ENCODE measurements at places on chromosomes 12 and 14.

DNA sequence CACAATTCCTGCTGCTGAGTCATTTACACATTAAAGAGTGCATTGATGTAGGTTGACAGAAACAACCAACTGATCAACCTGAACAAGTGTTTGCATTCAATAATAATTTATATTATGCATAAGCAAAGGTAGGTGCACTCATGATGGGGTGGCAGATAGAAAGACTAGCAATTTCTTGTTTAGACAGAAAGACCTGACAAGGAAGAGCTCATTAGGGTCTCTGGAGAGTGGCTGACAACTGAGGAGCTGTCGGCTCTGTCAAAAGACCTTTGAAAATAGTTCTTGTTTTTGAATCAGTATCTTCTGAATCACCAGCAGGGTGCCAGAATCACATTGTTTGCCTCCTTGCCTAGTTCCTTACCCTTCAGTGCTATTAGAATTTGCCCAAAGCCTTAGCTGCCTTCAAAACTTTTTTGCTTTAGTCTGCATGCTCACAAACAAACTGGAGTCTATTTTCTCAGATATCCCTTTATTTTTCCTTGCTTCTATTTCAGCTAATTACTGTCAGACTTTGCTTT lies 234.7 kb downstream of the BTG1 start:
- DNase-seq, result no peak

- no peak for DNase-seq
These were observed 24.5 kb downstream of the SSH1 start for GRCh38 chr12:108832730-108833354.

DNA sequence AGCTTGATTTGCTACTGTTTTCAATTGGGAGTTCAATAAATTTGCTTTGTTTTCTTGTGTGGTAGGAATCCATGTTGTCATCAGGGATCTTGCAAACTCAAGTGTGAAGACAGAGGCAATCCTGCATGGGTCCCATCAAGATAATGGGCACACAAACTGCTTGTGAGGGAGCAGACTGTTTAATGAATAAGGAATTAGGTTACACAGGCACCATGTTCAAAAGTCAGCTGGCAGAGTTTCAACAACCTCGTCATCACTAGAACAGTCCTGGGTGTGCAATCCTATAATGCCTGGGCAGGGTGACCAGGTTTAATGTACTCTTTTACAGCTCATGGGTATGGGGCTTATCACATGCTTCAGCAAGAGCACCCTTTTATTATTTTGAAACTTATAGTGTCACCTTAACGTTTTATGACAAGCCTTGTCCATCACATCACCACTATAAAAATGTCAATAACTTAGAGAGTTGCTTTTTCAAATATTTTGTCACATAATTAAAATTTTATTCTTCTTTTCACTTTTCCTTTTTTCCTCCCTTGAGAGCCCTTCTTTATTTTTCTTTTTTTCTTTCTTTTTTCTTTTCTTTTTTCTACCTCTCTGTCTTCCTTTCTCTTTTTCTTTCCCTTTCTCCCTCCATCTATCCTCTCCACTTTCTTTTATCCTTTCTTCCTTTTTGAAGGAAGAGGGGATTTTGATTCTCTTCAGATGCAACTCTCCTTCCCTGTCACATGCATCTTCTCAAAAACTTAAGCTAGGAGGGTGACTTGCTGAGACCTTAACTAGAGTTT lies 252.2 kb upstream of the ATP2B1 start:
- DNase-seq, result peak; percentile 7

DNA sequence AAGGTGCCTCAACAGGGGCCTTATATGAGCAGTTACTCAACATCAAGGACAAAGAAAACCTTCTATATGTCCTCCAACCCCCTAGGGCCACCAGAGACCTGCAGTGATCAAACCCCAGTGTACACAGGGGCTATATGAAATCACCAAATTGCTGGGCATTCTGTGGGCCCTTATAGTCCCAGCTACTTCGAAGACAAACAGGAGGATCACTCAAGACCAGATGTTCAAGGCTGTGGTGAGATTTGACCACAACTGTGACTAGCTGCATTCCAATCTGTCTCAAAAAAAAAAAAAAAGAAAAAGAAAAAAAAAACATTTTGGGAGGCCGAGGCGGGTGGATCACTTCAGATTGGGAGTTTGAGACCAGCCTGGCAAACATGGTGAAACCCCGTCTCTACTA lies 51.0 kb upstream of the PRB2 start:
- DNase-seq, result no peak

DNA sequence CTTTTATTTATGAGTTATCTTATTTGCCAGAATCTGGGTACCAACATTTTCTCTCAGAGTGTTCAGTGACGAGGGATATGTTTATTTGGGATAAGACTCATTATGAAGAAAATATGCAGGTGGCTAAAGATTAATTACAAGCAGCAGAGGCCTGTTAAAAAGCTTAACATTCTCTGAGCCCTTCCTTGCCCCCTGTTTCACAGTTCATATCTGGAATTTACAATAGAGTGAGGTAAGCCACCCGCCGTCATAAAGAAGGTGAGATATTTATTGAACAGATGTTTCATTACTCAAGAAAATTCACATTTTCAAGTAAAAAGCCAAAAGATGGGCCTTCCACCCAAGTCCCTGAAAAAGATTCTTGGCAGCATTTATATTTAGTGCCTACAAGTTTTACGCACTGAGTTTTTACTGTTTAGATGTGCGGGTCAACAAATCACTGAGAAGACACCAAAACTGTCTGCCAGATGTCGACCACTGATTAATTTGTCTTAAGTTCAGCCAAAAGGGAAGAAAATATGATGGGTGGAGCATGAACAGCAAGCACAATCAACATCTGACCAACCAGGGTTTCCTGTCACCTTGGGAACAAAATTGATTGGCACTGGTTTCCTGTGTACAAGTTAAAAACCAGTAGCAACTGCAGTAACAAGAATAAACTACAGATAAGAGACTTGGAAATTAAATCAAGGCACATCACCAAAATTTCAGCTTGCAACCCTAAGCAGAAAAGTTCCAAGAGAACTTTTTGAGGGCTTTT lies 85.5 kb upstream of the PTPRB start:
- no peak for DNase-seq

DNA sequence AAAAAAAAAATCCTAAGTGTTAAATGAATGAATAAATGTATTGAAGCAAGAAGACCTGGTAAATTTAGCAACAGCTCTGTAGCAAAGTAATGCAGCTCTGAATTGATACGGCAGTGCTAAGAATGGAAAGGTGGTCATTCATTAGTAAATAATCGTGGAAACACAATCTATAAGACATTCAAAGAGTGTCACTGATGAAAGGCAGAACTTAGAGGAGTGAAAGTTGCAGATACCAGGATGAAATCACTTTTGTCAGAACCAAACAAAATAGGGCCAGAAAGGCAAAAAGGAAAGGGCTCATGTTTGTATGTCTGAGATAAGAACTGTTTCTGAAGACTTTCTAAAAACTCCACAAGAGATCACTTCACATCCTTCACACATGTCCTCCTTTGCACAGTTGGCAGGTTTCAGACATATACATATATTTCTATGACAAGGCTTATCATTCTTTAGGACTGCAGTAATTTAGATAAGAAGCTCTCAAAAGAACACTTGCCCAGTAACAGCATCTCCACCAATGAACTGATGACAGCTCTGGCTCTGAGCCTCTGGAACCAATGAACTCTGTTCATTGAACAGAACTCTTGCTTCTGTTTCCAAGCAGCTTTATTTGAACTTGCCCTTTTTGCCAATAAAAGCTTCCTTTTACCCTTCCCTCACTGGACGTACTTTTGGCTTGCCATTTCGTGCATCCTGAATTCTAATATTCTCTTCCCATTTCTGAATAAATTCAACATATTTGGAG lies 4.2 kb upstream of the LRR1 start:
- DNase-seq, result peak; percentile 46

DNA sequence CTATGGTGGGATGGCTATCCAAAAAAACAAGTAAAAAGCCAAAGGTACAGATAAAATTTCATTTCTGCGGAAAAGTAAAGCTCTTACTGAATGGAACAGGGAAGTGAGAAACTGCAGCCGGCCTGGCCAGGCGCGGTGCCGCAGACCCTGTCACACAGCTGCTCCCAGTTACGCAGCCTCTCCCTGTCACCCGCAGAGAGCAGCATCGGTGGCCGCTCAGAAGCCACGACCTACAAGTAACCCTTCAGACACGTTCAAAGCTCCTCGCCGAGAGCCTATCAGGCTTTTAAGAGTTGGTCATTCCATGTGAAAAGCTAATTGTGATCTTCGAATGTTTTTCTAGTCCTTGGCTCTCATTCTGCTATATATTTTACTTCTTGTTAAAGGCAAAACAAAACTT lies 11.0 kb upstream of the ANKLE2 start:
- DNase-seq, result peak; percentile 68

DNA sequence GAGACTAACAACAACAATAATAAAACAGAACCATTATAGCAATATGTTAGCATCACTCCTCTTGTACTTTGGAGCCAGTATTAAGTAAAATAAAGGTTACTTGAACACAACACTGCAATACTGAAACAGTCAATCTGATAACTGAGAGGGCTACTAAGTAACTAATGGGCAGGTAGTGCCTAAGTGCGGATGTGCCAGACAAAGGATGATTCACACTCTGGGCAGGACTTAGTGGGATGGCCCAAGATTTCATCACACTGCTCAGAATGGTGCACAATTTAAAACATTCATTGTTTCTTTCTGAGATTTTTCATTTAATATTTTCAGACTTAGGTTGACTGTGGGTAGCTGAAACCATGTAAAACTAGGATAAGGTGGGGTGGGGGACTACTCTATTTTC lies 131.9 kb upstream of the CAND1 start:
- DNase-seq, result no peak

- DNase-seq, result peak; percentile 80
These were observed 44.2 kb upstream of the MMP17 start for GRCh38 chr12:131783915-131784541.

GRCh38 chr14:51018521-51018920 lies 74.2 kb upstream of the PYGL start:
- DNase-seq, result no peak

DNA sequence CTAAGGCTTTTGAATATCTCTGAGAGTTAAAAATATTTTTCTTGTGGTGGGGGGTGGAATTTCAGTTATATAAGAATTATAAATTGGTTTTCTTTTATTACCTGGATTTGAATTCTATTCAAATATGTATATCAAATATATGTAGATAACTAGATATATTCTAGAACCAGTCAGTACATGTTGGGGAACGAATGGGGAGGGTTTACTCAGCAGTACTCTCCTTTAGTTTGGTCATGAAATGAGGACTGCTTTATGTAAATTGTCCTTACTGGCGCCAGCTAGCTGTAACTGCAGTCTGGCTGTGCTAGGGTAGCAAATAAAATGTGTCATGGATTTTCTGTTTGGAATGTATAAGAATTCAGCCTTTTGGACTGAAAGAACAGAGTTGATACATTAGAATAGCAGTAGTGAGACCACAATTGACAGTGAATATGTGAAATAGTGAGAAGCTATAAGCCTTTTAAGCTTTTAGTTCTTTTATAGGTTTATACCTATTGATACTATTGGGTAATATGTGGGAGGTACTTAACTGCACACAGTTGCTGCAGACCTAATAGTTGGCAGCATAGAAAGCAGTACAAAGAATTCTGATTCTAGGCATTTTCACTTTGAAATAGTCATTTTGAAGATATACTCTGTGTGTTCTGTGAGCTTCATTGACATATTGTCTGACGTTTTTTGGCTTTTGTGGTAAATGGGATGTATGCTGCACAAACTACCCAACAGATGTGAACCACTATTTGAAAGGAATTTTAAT lies 29.0 kb downstream of the ATF7IP start:
- DNase-seq, result peak; percentile 43

DNA sequence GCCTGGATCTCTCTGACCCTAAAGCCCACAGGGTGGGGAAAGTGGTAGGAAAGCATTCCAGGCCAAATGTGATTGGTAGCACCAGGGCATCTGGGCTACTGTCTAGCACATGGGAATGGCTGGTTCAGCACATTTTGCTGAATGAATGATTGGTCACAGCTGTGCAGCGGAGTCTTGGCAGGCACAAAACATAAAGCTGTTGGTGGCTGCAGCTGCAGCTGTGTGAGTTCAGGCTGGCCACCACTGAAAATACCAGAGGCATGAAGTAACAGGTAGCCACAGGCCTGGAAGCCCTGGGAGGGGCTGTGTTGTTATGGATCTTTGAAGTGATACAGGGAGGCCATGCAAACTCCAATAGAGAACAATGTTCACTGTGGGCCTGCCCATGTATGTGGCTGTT lies 72.7 kb downstream of the MYRFL start:
- no peak for DNase-seq

DNA sequence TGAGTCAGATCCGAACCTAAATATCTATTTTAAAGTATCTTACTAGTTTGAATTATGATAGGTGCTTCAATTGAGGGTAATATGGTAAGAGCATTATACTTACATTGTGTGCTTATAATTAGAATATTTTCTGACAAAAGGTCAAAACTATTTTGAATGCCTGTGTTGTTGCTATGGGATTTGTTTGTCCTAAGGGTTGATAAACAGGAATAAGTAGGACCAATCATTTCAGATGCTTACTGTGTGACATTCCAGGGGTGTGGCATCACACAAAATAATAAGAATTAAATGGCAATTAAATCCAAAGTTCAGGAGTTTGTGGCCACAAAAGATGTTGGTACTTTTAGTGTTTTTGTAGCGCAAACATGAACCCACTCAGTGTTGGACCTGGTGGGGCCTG lies 256.2 kb upstream of the DDHD1 start:
- DNase-seq, result no peak

GRCh38 chr12:106645074-106645421 lies 62.2 kb downstream of the RFX4 start:
- no peak for DNase-seq

DNA sequence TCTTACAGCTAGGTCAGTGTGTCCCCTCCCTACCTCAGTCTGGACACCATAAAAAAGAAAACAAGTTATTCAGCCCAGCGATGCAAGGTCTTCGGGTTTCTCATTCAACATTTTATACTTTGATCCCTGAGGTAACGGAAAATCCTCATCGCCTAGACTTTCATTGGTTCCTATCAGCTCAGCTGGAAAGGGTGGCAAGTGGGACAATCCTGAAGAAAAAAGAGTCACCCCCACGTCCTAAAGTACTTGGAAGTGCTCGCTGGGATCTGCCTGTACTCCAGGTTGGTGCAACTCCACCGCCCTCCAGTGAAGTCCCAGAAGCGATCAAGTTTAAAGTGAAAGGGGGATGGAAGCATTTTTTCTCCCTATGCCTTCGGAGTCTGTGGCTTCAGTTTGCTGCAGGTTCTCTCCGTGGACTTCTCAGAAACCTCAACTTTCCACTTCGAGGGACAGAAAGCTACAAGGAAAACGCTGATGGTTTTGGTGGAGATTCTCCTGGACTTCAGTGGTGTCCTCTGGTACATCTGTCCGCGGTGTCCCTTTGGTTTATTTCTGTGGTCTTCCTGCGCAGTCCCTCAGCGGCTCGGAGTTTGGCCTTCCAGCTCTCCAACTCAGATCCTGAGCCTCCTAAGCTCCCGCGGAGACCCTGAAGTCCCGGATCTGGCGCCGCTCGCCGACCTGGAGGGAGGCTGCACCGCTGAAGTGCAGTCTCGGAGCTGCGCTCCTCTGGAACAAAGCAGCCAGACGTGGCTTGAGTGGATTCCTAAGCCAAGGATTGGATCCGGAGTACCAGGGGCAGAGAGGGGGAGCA lies 1.8 kb upstream of the LRFN5 start:
- DNase-seq, result no peak

- DNase-seq, result peak; percentile 71
These were observed 6.4 kb downstream of the SSH1 start for GRCh38 chr12:108850854-108851573.

- no peak for DNase-seq
These were observed 473.5 kb downstream of the FOXG1 start for GRCh38 chr14:29240066-29240465.
